Stimulated activated CD8-positive, alpha-beta memory T cell treated with anti-CD3 and anti-CD28 coated beads, Interleukin-12 subunit alpha, Interleukin-12 subunit beta, amount 100 ng/mL, for 1 hour (primary cell): ENCODE measurements at places on chromosomes 2 and 18.

DNA sequence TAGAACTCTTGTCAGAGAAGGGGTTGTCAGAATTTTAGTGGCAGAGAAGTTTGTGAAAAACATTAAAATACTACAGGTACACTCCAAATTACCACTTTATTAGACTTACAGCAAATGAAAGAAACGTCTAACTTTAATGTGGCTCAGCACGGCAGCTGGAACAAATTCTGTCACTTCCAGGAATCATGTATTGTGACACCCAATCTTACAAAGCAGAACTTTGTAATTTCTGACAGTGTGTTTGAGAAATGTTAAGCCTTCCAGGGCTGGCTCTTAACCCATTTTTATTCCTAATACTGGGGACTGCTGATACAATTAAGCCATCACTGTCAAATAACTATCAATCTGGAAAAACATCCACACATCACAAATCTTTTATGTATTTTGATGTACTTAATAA lies 216.4 kb downstream of the ZNF385B start:
- no peak for DNase-seq

DNA sequence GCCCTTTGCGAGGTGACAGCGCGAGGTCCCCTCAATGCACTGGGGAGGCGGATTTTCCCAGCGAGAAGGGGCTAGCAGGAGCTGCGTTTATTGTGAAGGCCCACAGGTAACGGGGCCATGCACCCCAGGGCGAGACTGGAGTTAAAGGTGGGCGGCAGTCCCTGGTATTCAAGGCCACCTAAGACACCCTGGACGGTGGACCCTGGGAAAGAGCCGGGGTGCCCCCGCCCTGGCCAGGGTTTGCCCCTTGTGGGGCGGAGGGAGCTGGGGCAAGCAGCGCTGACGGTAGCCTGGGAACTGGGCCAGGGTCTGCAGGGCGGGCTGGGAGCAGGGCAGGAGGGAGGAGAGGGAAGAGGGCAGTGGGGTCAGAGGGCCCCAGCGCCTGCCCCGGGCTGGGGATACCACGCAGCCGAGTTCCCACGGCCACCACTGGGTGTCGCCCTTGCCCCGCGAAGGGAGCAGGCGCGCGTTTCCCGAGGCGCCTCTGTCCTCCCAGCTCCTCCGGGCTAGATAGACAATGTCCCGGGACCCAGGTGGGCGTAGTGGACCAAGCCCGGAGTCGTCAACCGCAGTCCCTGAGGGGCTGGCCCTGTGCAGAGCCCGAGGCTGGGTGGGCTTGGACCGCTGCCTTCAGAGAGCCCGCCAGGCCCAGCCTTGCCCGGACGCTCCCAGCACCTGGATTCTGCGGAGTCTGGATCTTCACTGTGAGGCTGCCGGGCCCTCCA lies 80.2 kb downstream of the SMAD4 start:
- DNase-seq = peak; percentile 34

- no peak for DNase-seq
These were observed 292.7 kb downstream of the BCL11A start for GRCh38 chr2:60260639-60261296.

DNA sequence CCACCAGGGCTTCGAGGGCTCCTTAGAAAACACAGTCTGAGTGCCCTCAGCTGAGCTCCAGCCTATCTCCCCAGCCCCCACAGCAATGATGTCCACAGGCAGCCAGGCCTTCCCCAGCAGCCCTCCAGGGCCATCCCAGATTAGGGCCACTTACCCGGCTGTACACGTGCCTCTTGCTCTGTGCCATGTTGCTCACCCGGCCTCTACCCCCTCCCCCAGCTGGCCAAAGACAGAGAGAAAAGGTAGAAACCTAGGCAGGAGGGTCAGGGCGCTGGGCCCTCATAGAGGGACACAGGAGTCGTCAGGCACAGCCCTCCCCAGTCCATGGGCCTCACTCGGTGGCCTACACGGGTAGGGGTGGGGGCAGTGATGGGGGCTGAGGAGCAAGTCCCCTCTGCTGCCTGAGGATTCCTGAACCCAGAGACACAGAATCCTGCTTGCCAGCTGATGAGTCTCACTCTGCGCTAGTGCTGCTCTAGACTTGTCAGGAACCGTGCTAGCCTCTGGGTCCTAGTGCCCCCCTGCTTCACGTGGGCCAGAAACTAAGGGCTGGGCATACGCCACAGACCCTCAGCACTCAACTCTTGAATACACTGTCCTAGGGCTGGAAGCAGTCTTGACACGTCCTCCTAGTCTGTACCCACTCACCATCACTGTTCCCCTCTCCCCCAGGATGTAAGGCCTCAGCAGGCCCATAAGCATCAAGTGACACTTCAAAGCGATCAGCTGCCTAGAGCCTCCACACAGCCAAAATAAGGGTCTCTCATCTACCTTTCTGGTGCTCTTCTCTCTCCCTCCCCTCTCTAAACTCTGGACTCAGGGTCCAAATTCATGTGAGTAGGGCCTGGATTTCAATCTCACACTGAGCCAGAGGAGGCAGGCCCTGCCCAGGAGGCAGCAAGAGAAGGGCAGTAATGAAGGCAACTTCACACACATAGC lies at the start of gene DCTN1:
Gene DCTN1 (minus strand): TSS at position 461 of the 939 bp plus-strand sequence. CDS start 274 bp downstream, at position 187.
- DNase-seq = no peak

- no peak for DNase-seq
These were observed 15.9 kb downstream of the TMX3 start for GRCh38 chr18:68699043-68699442.

- DNase-seq = no peak
These were observed 41.1 kb downstream of the MARCO start for GRCh38 chr2:118983133-118983532.

- no peak for DNase-seq
These were observed 470.9 kb downstream of the MBD2 start for GRCh38 chr18:53753601-53754000.

DNA sequence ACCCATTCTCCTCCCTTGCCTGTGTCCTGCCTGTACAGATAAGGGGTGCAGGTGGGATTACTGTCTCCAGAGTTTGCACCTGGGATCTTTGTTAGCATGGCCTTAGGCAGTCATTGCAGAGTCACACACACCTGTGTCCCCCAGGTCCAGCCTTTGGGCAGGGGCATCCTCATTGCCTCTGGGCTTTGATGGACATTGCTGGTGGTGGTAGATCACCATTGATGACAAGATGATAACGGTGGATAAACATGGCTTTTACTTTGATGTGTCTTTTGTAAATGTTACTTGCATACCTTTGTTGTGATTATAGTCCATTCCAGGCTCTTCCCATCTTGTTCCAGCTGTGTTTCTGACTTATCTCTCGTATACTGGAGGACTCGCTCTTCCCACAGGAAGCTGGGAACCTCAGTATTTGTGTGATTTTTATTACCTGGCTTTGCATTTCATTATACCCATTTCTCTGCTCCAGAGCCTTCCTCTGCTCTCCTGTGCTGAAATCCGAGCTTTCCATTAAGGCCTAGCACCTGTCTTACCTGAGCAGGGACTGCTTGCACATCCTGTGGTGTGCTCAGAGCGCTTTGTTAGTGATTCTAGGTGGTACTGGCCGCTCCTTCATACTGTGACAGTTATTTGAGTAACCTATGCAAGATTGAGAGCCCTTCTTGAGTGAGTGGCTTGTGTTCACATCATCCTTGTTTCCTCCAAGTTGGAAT lies 79.2 kb downstream of the PTPRM start:
- no peak for DNase-seq

DNA sequence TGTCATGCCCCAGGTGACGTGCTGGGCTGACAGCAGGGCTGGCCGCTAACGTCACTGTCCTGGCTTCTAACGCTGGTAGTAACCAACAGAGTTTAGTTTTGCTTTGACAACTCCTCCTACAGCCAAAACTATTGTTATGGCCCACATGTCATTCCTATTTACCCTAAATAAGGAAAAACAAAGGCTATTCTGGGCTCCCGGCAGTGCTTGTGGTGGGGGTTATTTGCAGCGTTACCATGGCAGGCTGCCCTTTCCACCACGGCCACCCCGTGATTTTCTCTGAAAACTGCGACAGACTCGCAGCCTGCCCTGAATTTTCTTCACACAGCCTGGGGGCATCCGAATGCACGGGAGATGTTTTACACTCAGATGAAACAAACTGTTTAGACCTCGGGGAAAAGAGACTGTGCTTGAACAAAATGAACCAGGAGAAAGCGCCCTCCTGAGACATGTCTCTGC lies 115.2 kb downstream of the FAM210A start:
- DNase-seq = no peak

DNA sequence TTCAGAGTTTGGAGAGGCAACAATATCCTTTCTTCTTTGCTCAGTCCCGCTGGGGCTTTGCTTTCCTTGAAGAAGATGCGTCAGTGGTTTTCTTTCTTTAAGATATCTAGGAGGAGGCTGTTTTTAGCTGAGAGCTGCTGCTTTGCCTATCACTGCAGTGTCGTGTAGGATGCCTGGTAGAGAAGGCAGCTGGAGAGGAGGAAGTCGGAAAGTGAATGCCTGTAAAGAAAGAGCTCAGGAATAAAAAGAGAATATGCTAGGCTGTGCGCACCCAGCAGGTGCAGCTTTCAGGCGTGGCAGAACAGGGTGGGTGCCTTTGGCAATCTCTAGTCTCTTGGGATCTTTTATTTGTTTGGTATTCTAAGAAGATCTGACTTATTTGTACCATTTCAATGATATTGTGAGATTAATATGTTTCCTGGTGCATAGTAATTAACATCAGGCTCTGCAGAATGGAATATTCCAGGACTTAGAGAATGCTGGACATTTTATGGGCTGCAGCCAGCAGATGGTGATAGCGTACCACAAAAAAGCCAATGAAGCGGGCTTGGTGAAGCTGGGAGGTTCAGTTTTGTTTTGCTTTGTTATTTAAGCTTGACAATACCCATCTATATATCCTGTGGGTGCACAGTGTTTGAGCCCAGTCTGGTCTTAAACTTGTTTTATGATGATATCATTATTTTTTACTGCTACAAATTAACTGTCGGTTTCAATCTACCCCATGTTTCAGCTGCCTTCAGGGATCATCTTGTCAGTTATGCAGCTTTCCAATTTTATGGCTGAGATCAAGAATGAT lies 34.9 kb downstream of the CAVIN2 start:
- no peak for DNase-seq

DNA sequence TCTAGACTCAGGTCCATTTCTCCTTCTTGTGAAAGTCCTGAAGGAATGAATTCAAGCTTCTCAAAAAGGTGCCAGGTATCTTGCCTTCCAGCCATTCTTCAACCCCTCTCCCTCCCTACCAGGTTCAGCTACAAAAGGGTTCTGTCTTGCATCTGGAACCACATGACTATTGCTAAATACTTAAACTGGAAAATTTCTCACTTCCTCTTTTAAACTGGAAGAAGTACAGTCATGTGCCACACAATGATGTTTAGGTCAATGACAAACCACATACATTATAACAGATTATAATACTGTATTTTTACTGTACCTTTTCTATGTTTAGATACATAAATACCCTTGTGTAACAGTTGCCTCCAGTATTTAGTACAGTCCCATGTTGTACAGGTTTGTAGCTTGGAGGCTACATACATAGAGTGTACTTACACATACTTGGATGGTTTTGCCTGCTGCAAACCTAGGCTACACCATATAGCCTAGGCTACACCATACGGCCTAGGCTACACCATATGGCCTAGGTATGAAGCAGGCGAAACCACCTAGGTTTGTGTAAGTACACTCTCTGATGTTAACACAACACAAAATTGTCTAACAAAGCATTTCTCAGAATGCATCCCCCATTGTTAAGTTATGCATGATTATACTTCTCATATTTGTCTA lies 142.0 kb upstream of the DNMT3A start:
- DNase-seq = no peak

- DNase-seq = no peak
These were observed 54.8 kb downstream of the ABI2 start for GRCh38 chr2:203383038-203383437.

GRCh38 chr2:167183931-167184330 lies 295.7 kb downstream of the XIRP2 start:
- DNase-seq = no peak

GRCh38 chr2:285531-285930 lies 2.4 kb downstream of the ALKAL2 start:
- no peak for DNase-seq

GRCh38 chr18:27544206-27544605 lies 359.1 kb upstream of the CHST9 start:
- DNase-seq = no peak

GRCh38 chr18:28357766-28358401 lies 181.0 kb upstream of the CDH2 start:
- DNase-seq = no peak

DNA sequence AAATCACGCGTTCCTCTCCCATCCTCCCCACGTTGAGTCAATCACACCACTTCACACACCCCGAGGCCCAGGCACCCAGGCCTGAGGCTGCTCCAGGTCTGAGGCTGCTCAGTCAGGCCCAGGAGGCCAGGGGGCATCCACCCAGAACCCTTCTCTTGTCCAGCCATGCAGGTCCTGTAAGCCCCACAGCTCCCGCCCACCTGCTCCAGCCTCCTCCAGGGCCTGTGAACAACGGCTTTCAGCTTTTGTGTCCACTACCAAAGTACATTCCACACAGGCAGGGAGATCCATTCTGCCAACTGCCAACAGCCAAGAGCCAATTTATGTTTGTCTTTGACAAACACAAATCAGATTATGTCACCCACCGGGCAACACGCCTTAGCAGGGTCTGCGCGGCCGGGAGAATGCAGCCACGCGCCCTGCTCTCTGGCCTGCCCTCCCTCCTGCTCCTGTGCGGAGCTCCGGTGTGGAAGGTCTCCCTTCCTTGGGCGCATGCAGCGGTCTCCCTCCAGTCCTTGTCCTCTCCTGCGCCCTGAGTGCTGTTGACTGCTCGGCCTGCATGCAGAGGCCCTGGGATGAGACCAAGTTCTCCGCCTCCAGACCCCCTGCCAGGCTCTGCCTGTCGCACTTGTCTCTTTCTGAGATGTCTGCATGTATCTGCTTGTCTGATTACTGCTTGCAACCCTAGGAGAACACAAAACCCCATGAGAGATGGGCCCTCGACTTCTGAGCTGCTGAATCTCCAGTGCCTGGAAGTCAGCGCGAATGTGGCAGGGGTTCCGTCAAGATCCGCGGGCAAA lies 146.6 kb downstream of the ZNF516 start:
- DNase-seq = no peak

- no peak for DNase-seq
These were observed 106.9 kb upstream of the THOC1 start for GRCh38 chr18:374721-375168.

DNA sequence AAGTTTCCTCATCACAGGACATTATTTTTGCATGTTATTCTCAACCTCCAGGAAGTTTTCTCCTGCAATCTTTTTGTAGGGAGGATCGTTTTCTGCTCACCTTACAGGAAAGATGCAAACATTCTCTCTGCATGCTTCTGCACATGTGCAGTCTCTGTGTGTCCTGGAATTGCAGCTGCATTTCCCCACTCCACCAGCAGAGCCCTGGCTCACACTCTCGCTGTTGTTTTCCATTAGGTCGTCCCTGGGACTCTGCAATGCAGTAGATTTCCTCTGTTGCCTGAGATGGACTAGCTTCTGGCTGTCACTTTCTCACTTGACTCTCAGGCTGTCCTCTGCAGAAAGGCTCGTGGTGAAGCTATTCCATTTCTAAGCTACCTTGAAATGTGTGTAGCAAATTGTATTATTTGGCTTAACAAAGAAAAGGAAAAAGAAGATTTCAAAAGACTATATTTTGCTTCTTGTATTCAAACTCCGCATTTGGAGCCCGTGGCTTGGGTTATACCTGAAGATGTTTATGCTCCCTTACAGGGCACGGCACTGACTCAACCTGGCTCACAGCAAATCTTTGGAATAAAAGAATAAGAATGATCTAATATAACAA lies 346.7 kb downstream of the RAD51AP2 start:
- no peak for DNase-seq
